ENCODE measurements at places on chromosomes 12 and 14. TPM values are rescaled to one million over a fixed set of nuclear protein-coding genes. Genes with fewer than 3 reads are reported as not detected.

The EPYC gene
- not detected for total RNA-seq

The PTHLH gene
- total RNA-seq, result 0.44 TPM

The SAMD15 gene
- total RNA-seq, result 1.9 TPM

The LAG3 gene
- total RNA-seq, result 1.1 TPM

The COL2A1 gene
- total RNA-seq, result 0.70 TPM

The MUCL1 gene
- not detected for total RNA-seq

The FGD4 gene
- 7.6 TPM for total RNA-seq

The CLEC4D gene
- total RNA-seq, result not detected

The SLC6A13 gene
- total RNA-seq, result not detected

The SERPINA10 gene
- total RNA-seq, result not detected

All from osteocyte (in vitro differentiated cells).